ENCODE measurements at places on chromosomes 5 and 9.

DNA sequence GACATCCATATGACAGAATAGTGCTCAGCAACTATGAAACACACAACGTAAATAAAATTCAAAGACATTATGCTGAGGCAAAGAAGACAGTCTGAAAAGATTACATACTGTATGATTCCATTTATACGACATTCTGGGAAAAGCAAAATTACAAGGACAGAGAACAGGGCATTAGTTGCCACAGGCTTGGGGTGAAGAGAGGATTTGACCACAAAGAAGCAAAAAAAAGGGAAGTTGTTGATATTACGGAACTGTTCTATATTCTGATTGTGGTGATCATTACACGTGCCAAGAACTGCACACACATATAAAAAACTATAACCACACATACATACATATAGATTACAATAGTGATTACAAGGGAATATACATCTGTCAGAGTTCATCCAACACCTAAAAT, 24.1 kb downstream of the CDK5RAP2 start:
- DNase-seq = no peak

GRCh38 chr9:13141629-13142028, 137.9 kb downstream of the MPDZ start:
- no peak for DNase-seq

DNA sequence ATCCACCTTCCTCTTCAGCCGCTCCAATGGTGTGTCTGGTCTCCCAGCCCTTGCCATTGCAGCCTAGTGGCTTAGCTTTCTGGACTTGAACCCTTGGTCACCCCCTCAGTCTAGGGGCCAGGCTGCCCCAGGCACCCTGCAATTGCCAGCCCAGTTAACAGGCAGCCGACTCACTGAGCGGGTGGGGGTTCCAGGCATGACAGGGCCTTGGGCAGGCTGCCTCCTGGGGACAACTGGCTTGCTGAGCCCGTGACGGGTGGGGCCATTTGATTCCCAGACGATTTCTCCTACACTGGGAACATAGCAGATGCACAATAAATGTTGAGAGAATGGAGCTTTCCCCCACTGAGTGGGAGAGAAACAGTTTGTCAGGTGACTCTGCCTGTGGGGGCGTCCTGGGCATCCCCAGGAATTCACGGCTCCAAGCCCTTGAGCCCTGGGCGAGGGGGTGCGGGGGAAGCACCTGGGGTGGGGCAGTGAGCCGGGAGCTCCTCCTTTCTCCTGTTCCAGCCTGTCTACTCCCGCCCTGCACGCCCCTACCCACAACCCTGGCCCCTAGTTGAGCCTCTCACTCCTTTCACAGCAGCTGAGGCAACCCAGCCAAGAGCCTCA, 12.6 kb upstream of the AQP7 start:
- DNase-seq = no peak

DNA sequence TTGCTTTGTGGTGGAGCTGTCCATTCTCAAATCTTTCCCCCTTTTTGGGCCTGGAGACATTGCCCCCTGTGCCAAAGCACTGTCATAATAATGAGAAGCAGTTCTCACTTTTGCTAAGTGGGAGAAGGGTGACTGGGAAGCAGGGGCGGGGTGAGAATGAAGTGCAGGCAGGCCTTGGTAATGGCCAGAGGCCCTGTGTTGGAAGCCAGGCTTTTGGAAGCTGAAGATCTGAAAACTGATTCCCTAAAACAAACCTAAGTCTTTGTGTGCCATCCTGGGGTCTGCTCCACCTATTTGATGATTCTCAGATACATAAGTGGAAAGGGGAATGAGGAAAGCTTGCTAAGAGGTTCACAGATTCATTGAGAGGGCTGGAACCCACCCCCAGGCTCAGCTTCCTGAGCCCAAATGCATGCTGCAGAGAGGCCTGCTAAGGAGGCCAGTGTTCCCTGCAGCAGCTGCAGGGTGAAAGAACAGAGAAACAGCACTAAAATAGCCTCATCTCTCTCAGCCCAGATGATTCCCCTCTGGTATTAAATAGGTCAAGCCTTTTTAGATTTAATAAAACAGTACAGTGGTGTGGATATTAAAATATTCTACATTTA, 75.0 kb downstream of the NSG2 start:
- no peak for DNase-seq

All from NCI-H2029 (cell line).